AG09319 (cell line): ENCODE measurements at places on chromosomes 2 and 18.

DNA sequence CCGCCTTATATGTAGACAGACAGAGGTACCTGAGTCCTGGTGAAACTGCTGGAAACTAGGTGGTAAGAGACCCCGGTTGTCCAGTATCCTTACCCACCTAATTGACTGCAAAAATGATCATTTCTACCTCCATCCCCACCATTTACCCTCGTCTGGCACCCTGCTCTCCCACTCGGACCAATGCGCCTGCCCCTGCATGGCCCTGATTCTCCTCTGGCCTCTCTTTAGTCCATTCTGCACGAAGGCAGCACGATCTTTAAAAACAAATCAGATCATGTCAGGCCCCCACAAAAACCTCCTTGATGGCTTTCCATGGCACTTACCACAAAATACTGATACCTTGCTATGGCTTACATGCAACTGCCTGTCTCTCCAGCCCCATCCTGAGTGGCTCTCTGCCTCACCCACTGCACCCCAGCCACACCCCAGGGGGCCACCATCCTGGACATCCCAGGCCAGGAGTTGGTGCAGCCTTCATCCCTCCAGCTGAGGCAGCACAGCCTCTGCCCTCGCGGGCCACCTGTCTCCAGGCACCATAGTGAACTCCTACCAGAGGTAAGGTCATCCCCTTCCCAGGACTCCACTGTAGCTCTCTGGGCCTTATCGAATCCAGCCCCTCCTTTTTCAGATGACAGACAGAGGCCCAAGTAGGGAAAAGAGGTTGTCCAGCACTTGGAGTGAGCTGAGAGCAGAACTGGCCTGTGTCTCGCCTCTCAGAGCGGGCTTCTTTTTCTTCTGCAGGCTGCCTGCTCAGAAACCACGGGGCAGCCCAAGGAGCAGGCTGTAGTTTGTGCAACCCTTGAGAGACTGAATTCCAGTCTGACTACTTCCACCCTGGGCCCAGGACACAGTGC is 12.3 kb upstream of the CIB4 start:
- no peak for DNase-seq

- DNase-seq = no peak
Measured at GRCh38 chr2:58959996-58960395, 718.9 kb upstream of the FANCL start.

DNA sequence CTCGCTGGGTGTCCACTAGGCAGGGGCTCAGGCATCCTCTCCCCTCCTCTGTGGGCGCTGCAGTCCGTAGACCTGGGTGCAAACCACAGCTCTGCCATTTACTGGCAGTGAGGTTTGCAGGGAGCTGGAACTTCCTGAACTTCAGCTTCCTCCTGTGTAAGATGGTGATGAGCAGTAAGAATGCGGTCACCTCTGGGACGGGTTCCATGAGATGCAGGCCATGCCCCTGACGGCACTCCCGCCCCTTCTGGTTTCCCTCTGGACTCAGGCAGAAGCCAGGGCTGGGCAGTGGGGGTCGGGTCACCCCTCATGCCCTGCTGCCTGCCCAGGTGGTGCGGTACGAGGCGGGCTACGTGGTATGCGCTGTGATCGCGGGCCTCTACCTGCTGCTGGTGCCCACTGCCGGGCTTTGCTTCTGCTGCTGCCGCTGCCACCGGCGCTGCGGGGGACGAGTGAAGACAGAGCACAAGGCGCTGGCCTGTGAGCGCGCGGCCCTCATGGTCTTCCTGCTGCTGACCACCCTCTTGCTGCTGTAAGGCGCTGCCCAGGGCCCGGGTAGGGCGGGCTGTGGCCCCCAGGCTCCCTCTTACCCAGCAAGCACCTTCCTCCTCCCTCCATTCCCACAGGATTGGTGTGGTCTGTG is 1.5 kb downstream of the PROM2 start:
- DNase-seq = no peak

- DNase-seq = no peak
Measured at GRCh38 chr2:57693177-57693576, 353.4 kb upstream of the VRK2 start.

DNA sequence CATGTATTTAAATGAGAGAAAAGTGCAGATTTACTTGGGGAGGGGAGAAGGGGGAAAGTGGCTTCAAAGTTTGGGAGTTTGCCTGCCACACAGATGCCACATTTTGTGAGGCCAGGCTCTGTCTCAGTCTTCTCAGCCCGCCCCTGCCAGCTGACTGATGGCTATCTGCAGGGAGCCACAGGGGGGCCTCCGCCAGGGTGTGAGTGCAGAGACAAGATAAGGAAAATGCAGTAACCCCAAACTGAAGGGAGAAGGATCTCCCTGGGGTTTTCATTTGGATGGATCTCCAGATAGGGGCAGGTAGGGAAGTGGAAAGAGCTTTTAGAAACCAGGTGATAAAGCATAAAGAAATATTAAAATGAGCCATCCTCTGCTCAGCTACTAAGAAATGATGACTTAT is 128.8 kb downstream of the ZNF521 start:
- DNase-seq = no peak

GRCh38 chr2:231008131-231008530 is 12.2 kb downstream of the SPATA3 start:
- DNase-seq = no peak

- no peak for DNase-seq
Measured at GRCh38 chr2:2879071-2879470, 498.5 kb downstream of the EIPR1 start.

DNA sequence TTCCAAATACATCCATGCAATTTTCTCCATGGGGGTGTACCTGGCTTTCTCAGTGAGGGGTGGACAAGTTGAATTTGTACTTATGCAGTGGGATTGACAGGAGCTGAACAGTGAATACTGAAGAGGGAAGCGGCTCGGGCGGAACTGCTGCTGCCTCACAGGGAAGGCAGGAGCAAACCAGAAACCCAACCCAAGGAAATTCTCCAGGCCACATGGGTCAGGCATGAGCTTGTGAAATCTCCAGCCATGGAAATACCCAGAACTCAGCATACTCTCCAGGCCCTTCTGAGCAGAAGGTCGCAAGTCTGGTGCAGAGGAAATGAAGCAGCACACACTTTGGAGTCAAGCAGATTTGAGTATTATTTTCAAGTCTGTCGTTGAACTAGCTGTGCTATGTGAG is 26.5 kb upstream of the INO80C start:
- DNase-seq = no peak

- DNase-seq = no peak
Measured at GRCh38 chr2:153138651-153139375, 339.7 kb downstream of the RPRM start.

DNA sequence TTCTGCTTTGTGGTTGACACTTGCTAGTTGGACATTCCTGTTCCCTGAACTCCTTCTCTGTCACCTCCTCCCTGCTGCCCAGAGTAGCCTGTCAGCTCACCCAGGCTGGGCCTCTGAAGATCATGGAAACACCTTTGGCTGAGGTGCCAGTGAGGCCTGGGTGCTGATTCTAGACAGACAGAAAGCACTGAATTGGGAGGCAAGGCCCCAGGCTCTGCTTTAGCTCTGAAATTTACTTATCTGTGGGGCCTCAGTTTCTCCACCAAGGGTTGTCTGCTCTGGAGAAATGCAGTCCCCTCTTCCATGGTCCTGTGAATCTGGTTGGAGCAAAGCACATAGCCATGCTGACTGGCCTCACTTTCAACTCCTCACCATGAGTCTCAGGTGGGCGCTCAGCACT is 104.6 kb upstream of the SIX3 start:
- DNase-seq = no peak

GRCh38 chr2:152500772-152501171 is 165.8 kb downstream of the FMNL2 start:
- DNase-seq = no peak

DNA sequence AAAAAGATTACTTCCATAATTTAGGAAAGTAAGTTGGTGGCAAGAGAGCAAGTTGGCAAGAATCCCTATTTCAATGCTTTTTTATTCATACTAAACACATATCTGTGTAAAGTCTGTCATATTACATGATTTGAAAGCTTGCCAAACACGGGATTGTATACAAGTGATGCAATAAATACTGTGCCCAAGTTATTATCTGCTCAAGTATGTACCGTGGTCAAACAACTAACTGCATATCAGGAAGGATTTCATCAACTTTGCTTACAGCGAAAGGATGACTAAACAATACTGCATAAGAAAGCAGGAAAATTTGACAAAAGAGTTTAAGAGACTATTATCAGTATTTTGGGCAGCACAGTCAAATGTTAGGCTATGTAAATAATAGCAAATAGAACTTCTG is 69.6 kb upstream of the SCN1A start:
- DNase-seq = no peak

DNA sequence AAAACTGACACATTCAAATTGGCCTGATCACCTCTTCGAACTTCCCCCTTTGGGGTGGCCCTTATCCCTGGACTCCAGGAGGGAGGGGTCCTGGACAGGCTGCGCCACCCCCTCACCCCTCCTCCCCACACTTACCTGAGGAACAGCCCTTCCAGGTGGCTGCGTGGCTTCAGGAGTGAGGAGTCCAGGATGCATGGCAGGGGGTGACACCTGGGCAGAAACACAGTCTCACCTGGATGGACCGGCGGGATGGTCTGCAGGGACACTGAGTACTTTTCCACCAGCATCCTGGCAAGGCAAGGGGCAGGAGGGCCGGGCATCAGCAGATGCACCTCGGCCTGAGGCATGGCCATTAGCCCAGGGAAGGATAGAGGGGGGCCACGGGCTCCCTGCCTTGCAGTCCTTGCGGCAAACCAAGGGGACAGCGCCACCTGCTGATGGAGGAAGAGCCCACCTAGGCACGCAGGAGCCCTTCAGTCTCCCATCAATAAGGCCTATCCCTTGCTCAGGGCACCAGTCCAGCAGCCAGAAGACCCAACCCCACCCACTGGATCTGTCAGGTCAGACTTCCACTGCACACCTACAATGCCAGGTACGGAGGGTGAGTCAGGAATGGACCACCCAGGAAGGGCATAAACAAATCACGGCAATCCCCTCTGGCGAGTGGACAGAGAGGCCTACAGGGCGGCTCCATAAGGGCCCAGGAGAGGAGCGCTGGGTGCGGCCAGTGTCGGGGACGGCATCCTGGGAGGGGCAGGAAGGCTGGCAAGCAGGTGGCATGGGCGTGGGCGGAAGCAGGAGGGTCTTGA is 26.0 kb downstream of the FAM178B start:
- DNase-seq = peak; percentile 51

DNA sequence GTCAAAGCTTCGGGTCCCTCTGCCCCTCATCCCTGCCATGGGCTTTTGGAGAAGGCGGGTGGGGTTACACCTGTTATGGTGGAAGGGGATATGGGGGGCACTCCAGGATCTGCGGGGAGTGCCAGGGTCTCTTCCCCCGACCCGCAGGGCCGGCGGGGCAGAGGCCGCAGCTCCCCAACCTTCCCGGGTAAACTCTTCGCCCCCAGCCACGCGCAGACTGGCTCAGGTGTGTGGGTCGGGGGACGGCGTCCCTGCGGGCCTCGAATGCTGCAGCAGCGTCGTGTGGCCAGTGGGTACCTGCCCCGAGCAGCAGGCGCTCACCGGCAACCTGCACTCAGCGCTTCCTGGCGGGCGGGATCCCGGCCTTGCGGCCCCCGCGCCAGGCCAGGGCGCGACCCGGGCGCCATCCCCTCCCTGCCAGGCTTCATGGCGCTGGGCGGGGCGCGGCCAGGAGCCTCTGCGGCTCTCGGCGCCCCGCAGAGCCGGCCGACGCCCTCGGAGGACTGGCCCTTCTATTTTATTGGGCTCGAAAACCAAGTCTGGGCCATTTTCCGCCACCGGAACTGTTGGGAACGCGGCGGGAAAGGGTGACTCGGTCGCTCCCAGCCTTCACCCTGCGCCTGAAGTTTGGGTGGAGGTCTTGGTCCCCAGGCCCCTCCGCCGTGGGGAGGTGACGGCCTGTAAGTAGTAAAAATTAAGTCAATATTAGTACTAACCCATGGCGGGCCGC is 4.5 kb downstream of the GBX2 start:
- DNase-seq = no peak

- no peak for DNase-seq
Measured at GRCh38 chr2:201084863-201085262, 13.1 kb downstream of the NDUFB3 start.

DNA sequence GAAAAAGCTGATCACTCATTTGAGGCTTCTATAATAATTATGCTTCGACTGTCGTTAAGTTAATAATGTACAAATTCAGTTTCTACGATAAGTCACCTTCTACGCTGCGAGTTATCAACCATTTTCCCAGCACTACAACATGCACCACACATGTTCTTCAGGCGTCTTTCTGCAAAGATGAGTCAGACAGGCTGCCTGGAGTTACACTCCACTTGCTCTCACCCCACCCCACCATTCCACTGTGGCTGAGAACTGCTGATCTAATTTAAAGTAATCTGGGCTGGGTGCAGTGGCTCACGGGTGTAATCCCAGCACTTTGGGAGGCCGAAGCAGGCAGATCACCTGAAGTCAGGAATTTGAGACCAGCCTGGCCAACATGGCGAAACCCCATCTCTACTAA is 218.6 kb downstream of the DYM start:
- DNase-seq = no peak

DNA sequence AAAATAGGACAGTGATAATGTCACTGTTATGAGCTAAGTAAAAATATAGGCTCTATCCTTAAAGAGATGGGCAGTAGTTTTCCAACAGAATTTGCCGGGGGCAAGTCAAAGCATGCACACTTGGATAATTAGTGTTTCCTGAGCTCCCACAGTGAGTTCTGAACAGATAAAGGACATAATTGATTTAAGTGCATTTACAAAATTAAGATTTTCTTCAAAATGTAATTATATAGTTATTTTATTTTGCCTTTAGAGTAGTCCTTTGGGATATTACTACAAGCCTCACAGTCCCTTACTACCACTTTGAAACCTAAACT is 107.6 kb downstream of the RAPGEF4 start:
- no peak for DNase-seq

GRCh38 chr2:234333168-234334130 is 163.4 kb downstream of the ARL4C start:
- DNase-seq = no peak

DNA sequence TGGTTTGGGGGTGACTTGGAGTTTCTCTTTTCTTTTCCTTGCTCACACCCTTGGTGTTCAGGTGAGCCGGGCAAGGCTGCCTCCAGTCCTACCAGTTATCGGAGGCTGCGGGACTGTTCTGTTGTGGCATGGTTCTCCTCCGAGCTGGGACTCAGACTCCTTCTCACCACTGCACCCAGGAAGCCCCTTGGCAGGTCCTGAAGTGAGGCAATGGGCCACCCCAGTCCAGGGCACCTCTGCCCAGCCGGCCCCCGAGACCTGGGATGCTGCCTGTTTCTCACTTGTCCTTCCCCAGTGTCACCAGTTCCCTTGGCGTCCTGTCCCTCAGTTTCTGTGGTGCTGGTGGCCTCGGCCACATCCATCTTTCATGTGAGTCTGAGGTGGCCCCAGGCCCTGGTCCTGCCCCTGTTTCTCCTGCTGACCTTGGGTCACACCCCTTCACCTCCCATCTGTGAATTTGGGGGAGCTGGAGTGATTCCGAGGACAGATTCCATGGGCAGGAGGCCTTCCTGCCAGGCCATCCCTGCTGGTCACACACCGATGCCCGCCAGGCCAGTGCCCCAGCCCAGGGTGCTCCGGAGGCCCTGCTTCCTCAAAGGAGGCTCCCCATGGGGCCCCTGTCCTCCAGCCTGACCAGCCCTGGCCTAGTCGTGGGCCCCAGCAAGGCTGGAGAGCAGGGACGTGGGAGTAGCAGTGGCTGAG is 6.6 kb upstream of the KLHL30 start:
- no peak for DNase-seq

GRCh38 chr2:167480232-167480985 is 592.1 kb downstream of the XIRP2 start:
- DNase-seq = no peak

- DNase-seq = no peak
Measured at GRCh38 chr2:98471402-98472131, 26.9 kb downstream of the INPP4A start.

GRCh38 chr18:80159713-80160636 is 50.9 kb downstream of the ADNP2 start:
- no peak for DNase-seq
